ENCODE measurements at places on chromosomes 1 and 21.

GRCh38 chr1:53573931-53574330 lies 114.7 kb downstream of the DMRTB1 start:
- DNase-seq, result no peak

- no peak for DNase-seq
Observed at GRCh38 chr1:71592646-71593274, 511.9 kb upstream of the ZRANB2 start.

DNA sequence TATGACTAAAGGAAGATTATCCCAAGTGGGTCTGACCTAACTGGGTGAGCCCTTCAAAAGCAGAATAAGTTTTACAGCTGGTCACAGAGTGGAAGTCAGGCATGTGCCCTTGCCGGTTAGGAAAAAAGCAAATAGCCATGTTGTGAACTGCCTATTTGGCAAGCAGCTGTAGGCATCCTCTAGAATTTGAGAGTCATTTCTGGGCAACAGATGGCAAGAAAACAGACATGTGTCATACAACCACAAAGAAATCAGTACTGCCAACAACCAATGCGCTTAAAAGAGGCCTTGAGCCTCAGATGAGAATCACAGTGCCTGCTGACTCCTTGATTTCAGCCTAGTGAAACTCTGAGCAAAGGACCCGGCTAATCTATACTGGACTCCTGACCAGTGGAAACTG lies 26.8 kb downstream of the LRRC53 start:
- no peak for DNase-seq

DNA sequence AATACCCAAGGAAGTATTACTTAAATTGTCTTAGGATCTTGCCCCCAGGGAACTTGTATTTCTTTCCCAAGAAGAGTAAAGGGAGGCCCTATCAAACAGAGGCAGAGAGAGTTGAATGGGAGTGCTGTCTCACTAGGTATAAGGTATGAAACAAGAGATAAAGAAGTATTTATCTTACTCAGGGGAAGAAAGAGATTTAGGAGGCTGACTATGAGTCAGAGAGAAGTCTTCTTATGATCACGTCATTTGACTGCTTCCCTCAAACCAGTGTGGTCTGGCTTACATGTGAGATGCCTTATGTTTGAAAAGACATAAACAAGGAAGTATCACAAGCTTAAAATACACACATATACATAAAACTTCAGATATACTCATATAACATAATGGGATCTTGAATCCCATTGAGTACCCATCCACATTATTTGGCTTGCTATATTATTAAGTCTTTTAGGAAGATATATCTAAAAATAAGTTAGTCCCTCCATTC lies 29.6 kb downstream of the DUSP10 start:
- no peak for DNase-seq

DNA sequence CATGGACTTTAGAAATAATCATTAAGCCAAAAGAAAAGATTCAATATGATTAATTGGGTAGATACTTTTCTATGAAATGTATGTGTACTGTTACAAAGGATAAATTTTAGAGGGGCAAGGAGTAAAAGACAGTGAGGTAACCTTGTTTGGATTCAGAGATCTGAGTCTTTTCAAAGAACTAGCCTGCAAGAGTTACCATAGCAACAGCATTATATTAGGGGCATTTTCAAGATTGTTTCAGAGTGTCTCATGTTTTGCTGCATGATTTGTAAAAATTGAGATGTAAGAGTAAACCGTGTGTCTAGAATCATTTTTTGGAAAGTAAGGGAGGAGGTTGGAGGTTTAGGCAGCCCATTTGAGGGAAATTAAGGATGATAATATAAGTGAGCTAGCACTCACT lies 70.6 kb upstream of the KIAA1614 start:
- DNase-seq, result no peak

- DNase-seq, result no peak
Observed at GRCh38 chr1:65772607-65773006, 20.1 kb upstream of the PDE4B start.

Data from NCI-H2029 (cell line).